ENCODE measurements at places on chromosomes 16 and 17. TPM values are rescaled to one million over a fixed set of nuclear protein-coding genes. Genes with fewer than 3 reads are reported as not detected.

Gene MYH8
- polyA plus RNA-seq = 2,354 TPM

DNA sequence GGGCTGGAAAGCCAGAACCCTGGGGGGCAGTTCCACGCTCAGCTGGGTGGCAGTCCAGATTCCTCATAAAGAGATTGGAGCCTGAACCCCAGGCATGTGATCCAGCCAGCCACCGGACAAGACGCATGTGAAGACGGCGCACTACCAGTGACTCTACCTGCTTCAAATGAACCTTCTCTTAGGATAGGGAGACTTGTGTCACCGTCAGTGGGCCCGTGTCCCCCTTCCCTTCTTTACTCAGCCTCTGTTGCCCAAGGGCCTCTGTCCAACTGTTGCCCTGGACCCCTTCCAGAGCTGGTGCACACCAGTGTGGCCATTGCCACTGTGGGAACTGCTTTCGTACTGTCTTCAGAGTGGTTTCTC, 18.2 kb downstream of the CLUAP1 start:
- no peak for DNase-seq

Gene KRT10
- polyA plus RNA-seq = 35.8 TPM

DNA sequence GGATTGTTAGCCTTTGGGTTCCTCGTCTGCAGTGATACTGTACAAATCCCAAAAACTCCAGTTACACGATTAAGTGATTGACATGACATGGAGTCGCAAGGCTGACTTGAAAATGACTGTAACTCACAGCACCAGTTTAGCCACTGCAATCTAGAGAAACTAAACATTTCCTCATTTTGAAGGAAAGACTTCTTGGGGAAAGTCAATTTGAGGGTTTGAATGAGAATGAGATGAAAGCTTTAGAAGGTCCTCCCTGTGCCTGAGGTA, 4.8 kb downstream of the BANP start:
- DNase-seq = no peak

Gene IGSF6
- 3.1 TPM for polyA plus RNA-seq

Gene STX1B
- polyA plus RNA-seq = 1.9 TPM

- DNase-seq = no peak
These were observed 7.8 kb downstream of the RARA start for GRCh38 chr17:40316571-40317344.
